ENCODE measurements at places on chromosomes 3 and 15.

- DNase-seq = peak; percentile 6
Measured at GRCh38 chr3:155690921-155691320, 54.0 kb downstream of the PLCH1 start.

GRCh38 chr3:54123776-54124196 is 1.4 kb downstream of the CACNA2D3 start:
- DNase-seq = no peak

GRCh38 chr15:34122771-34123183 is 20.9 kb downstream of the PGBD4 start:
- peak; percentile 25 for DNase-seq

DNA sequence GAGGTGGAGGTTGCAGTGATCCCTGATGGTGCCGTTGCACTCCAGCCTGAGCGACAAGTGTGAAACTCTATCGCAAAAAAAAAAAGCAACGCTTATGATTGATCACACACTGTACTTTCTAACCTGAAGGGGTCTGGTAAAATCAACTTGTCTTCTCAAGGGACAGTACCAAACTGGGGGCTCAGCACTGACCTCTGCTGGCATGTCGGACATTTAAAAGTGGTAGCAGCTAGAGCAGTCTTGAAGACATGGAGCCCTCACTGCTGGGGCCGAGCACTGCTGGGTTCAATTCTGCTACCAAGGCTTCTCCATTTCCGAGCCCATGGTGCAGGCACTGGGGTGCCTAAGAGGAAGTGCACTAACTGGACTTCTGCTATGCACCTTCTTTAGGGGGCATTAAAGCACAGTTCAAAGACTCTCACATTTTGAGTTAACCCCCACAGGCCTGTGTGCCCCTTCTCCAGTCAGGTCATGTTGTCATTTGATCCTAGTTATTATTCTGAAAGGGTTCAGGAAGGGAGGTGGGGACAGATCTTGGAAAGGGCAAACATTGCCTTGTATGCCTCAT is 26.4 kb upstream of the LAMP3 start:
- DNase-seq = peak; percentile 19

DNA sequence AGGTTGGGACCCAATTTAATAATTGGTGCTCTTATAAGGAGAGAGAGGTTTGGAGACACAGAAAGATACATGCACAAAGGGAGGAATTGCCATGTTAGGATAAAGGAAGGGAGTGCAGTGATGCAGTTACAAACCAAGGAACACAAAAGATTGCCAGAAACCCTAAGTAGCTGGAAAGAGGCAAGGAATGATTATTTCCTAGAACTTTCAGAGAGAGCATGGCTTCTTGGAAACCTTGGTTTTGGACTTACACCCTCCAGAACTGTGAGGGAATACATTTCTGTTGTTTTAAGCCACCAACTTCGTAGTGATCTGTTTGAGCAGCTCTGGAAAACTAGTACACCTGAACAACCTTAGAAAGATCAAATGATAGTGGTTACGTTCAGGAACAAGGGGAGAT is 25.0 kb upstream of the MB21D2 start:
- DNase-seq = no peak

GRCh38 chr3:157436583-157437291 is at the start of gene PTX3:
Gene PTX3, plus strand, starts transcription at chr3:157436850. Its CDS starts 84 bp downstream, at chr3:157436934.
- peak; percentile 59 for DNase-seq

- no peak for DNase-seq
Measured at GRCh38 chr15:79088426-79089205, 2.0 kb downstream of the RASGRF1 start.

GRCh38 chr15:99657996-99658395 is 75.2 kb downstream of the LYSMD4 start:
- no peak for DNase-seq

Measured in bronchial epithelial cell (primary cell).